ENCODE measurements at places on chromosomes 3 and 15.

DNA sequence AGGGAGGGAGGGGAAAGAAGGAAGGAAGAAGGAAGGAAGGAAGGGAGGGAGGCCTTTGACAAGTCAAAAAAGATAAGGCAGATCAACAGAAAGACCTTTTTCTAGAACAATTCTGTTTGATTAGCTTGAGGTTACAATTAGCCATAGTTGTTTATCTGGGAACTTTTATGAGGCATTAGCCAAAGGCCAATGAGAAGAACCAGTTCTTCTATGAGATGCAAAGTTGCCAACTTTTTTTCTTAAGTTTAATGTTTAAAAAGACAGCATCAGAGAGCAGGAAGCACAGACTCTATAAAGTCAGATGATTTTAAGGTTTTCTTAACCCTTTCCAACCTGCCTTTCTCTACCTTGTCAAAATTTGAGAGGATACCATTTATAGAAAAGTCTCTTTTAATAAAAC is 301.3 kb upstream of the NR2F2 start:
- DNase-seq, result no peak

- DNase-seq, result no peak
These were observed 133.2 kb upstream of the STRIT1 start for GRCh38 chr3:155426524-155427230.

GRCh38 chr15:64742385-64742784 is 33.0 kb downstream of the RBPMS2 start:
- no peak for DNase-seq

DNA sequence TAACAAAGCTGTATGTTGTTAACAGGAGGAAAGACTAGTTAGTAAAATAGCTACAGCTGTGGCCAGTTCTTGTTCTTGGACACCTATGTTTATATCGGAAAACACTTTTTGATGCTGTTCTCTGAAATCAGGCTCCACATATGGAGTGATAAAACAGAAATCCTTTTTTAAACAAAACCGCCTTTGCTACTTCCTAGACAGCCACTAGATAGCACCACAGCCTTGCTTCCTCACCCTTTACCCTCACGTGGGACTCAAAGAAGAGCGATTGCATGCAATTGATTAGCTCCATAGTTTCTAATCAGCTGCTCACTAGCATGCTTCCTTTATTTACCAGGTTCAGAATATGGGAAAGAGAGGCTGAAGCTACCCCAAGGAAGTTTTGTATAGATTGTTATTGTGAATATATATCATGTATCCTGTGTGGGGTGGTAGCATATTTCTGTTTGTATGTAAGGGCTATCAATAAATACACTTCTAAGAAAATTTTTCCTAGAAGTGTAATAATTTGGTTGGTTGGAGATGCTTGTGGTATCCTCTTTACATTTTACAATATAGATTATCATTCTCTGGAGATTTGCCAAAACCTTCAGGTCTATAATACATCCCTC is 4.3 kb upstream of the MTFMT start:
- DNase-seq, result no peak

DNA sequence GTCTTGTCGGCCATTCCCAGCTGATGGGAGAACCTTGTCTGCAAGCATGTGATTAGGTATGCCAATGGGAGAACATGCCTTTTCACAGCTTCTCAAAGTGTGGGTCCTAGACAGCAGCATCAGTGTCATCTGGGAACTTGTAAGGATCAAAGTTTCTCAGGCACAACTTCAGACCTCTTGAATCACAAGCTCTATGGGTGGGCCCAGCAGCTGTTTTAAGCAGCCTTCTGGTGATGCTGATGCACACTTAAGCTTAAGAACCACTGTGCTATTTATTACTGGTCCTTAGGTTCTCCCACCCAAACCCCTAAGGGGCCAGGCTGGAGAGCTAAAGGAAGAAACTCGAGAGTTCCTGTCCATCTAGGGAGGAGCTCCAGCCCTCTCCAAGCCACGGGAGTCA is 453.9 kb upstream of the PROK2 start:
- no peak for DNase-seq

- DNase-seq, result no peak
These were observed 297.3 kb upstream of the UBE2E1 start for GRCh38 chr3:23508464-23508863.

- no peak for DNase-seq
These were observed 54.3 kb downstream of the NTRK3 start for GRCh38 chr15:88202231-88202630.

Data from AG09319 (cell line).